ENCODE measurements at places on chromosomes 4 and X. TPM values are rescaled to one million over a fixed set of nuclear protein-coding genes. Genes with fewer than 3 reads are reported as not detected.

CT47B1 gene
- total RNA-seq = not detected

BEX1 gene
- 3.0 TPM for total RNA-seq

DNA sequence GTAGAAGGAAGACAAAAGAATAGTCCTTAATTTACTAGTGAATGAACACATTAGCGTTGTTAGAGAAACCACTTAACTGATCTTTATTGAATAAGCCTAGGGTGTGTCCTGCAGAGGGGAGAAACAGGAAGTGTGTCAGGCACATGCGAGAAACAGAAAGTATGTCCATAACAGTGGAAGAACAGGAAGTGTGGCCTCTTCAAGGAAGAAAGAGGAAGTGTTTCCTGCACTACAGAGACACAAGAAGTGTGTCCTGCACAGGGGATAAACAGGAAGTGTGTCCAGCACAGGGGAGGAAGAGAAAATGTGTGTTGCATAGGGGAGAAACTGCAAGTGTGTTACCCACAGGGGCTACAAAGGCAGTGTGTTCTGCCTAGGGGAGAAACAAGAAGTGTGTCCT is 539.6 kb upstream of the PRKX start:
- no peak for DNase-seq

GRCh38 chr4:8847764-8848163 is 23.9 kb downstream of the HMX1 start:
- no peak for DNase-seq

QDPR gene
- 8.2 TPM for total RNA-seq

APELA gene
- not detected for total RNA-seq

DNA sequence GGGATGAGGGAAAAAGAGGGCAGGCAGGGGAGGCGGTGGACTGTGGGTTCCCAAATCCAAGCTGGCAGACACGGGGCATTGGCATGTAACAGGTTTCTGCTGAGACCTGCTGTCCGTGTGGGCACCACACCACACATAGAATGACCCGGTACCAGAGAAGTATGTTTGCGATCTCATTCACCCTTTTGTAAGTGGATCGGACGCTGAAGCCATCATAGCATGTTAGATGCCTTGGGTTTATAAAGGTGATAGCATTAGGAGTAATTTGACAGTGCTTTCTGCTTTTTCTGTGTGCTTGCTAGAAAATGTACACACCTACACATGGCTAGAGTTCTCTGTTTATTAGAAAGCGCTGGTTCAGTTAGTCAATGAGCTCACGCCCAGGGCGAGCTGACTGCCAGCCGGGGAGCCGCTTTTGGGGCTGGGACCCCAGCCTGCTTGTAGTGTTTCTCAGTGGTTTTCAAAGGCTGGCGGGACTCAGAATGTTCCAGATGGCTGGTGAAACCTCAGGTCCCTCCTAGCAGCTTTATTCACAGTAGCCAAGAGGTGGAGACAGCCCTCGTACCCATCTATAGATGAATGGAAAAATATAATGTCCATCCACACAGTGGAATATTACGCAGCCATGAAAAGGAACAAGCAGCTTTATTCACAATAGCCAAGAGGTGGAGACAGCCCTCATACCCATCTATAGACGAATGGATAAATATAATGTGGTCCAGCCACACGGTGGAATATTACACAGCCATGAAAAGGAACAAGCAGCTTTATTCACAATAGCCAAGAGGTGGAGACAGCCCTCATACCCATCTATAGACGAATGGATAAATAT is 579 bp downstream of the IL3RA start:
- DNase-seq = no peak

GRCh38 chr4:78951862-78952472 is 12.7 kb upstream of the PAQR3 start:
- DNase-seq = no peak

Measured in Peyer's patch (tissue), 4 donors.